IMR-90 (cell line): ENCODE measurements at places on chromosomes 16 and 17. TPM values are rescaled to one million over a fixed set of nuclear protein-coding genes. Genes with fewer than 3 reads are reported as not detected.

Gene QRICH2
- polyA plus RNA-seq, result 4.3 and 4.7 TPM in 2 replicates

Gene HCRT
- not detected in 2 replicates for polyA plus RNA-seq

Gene EVI2B
- 0.17 and 0.24 TPM in 2 replicates for polyA plus RNA-seq

Gene OR3A2
- not detected in 2 replicates for polyA plus RNA-seq

Gene GRIN2C
- 0.22 TPM in 1 of 2 replicates, not detected in the other for polyA plus RNA-seq

Gene ATP6V0C
- 107 and 108 TPM in 2 replicates for polyA plus RNA-seq

DNA sequence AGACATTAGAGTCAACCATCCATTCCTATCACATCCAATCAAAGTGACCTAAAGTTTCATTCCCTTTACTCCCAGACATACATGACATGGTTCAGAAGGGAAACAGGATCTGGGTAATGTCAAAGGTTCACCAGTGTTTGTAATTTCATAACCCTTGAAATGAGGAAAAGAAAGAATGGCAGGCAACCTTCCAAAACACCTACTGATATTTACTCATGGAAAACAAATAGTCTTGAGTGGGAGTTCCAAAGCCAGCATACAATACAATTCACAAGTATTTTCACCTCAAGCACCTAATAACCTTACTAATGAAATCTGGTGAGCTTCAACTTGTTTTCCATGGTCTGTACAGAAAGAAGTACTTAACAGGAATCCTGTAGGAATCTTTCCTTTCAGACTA, 72.5 kb upstream of the AXIN2 start:
- DNase-seq, result no peak

- DNase-seq, result no peak
Observed at GRCh38 chr17:69912805-69913204, 162.2 kb upstream of the KCNJ16 start.

- DNase-seq, result no peak
Observed at GRCh38 chr17:77646046-77646430, 312.5 kb upstream of the TNRC6C start.

DNA sequence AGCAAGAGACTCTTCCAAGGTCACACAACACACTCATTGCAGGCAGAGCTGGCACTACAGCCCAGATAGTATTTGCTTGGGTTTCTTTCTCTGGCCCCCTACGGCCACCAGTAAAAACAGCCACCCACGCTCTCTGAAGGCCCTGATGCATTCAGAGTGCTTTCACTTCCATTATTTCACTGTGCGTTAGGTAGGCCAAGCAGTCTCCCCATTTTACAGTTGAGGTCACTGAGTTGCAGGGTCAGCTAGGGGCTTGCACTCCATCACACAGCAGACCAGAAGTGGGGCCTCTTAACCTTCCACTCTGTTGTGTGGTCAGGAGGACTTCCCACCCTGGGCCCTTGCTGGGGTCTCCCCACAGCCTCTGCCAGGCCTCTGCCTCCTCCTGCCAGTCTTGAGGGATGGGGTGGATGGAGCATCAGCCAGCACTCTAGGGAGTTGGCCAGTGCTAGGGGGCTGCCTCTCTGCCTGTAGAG, 2.5 kb downstream of the TBX21 start:
- no peak for DNase-seq

DNA sequence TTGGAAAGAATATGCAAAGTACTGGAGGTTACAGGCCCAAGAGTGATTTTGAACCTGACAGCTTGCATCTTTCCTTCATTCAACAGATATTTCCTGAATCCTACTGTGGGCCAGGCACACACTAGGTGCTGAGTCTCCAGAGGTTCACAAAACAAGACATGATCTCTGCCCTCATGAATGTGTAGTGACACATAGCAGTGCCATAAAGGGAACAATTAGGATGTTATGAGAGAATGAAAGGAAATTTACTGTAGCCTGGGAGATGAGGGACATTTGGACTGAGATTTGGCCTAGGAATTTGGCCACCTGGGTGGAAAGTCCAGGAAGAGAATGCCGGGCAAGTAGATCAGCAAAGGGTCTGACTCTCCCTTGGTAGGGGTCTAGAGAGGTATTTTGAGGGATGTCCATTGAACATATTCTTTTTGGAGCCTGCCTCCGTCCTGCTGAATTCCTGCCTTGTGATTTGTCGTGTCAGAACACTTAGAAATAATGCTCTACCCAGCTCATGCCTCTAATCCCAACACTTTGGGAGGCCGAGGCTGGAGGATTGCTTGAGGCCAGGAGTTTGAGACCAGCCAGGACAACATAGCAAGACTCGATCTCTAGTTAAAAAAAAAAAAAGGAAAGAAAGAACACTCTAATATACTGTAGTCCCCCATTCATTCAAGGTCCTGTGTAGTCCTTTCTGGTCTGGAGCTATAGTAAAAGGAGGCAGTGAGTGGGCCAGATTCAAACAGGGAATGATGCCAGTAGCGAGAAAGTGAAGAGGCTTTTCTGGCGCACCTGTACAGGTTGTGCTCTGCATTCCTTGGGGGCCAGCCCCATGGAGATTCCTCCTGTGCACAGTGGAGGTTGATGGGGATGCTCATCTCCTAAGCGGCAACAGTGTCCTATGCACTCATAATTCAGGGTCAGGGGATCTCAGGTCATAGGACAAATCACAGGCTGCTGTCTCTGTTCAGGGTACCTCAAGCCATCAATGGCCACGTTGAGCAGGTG, 90.6 kb upstream of the CLEC18A start:
- DNase-seq, result no peak

- DNase-seq, result no peak
Observed at GRCh38 chr16:55846598-55847346, 13.9 kb upstream of the CES1 start.
